ENCODE measurements at places on chromosomes 13 and 19.

DNA sequence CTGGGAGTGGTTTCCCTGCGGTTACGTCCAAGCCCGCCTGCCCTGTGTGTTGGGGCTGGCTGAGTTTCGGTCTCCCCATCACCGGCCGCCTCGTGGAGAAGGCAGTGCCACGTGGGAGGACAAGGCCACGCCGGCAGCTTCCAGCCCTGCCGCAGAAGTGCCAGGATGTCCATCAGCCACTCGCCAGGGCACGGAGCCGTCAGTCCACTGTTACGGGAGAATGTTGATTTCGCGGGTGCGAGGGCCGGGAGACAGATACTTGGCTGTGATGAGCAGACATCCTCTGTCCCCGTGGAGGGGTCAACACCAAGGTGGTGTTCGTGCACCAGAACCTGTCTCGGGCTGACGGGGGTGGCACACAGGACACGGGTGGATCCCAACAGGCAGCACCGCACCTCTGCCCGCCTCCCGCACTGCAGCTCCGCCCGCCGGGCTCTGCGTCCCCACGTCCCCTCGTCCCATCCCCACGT is 86.4 kb upstream of the MCF2L start:
- DNase-seq: no peak

GRCh38 chr13:78594456-78594975 is 8.8 kb downstream of the POU4F1 start:
- no peak for DNase-seq

DNA sequence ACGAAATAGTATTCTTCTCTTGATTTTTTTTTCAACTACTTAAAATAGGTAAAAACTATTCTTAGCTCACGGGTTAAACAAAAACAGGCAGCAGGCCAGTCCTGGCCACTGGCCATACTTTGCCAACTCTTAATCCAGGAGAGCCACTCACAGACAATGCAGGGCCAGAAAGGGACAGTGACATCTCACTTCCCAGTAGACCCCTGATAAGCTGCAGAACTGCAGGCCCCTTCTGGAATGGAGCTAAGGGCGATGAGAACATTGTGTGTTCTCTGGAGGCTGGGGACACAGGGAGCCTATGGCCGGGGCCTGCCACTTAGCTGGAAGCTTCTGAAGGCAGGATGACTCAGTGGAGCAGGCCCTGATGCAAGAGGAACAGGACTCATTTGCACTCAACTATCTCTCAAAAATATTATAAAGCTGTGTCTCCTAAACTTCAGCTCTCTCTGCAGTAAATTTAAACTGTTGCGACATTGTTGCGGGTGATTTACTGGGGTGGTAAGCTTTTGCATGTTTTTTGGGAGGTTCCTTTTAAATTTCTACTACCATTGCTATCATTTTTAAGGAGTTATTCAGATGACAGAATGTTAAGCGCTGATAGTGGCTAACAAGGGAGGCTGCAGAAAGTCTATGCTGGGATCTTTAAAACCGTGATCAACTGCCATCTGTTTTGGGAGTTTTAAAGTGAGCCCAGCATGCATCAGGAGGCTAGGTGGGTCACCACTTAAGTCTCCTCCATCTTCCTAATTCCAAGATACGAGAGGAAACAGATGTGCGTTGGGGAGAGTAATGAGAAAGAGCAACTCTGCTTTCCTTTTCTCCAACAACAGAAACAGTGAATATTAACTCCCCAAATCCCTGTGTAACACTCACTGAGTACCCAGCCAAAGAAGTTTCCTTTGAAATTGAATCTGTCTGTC is 33.2 kb upstream of the KATNAL1 start:
- DNase-seq: peak; percentile 44

GRCh38 chr13:73416093-73416492 is 357.3 kb downstream of the KLF5 start:
- no peak for DNase-seq

DNA sequence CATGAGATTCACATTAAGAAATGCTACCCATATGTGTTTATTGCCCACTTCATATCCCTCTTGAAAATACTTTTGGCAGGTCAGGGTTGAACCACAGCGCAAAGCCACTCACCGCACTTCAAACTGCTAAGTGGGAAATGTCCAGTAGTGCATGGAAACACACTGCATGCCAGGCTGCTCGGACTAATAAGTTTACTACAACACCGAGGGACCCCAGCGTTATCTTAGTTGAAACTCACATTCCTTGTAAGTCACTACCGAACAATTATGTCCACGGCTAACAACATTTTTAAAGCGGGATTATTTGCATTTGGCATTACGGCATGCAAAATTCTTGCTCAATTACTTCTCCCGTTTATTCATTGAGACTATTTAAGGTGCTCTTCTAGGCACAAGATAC is 4.0 kb downstream of the BRD4 start:
- no peak for DNase-seq

GRCh38 chr19:17873786-17874757 is 2.3 kb downstream of the SLC5A5 start:
- DNase-seq: no peak

- no peak for DNase-seq
These were observed 1013.4 kb downstream of the PCDH9 start for GRCh38 chr13:66216728-66217127.

GRCh38 chr13:99414048-99414995 is 87.0 kb upstream of the TM9SF2 start:
- no peak for DNase-seq
